ENCODE measurements at places on chromosomes 16 and 17.

- DNase-seq, result no peak
Measured at GRCh38 chr16:22264786-22265185, 32.4 kb upstream of the POLR3E start.

DNA sequence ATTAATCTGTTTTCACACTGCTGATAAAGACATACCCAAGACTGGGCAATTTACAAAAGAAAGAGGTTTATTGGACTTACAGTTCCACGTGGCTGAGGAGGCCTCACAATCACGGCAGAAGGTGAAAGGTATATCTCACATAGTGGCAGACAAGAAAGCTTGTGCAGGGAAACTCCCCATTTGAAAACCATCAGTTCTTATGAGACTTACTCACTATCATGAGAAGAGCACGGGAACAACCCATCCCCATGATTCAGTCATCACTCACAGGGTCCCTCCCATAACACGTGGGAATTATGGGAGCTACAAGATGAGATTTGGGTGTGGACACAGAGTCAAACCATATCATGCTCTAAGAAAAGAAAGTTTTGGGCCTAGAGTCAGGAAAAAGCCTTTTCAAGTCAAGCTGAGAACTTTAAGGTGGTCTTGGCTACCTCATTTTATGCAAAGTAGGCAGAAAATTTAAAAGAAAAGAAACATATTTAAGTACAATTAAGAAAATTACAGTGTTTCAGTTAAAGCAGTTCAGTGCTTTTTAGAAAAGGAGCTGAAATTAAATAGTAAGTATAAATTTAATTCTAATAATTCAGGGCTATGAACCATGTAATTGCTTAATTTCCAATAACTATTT lies 24.9 kb upstream of the CRYM start:
- no peak for DNase-seq

DNA sequence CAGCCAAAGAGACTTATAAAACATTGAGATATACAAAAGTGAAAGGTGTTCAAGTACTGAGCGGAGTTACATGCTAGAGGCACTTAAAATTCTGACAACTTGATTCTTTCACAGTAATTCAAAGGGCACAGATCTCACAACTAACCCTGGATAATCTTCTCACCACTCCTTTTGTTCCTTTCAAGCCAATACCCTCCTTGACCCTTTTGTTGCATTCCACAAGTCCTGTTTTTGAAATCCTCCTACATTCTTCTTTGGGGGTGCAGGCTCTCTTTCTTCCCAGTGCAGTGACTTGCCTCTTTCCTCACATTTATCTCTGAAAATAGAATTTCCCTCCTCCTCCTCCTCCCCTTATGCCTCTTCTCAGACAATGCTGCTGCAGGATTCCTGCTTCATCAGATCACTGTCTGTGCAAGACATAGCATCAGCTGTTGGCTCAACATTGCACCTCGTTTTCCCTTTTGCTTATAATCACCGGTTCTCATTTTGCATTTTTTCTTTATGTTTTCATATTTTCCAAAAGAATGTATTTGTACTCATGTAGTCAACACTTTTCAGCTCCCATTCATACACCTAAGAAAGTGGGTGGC lies 199.3 kb downstream of the CDH8 start:
- no peak for DNase-seq

GRCh38 chr16:80380514-80380913 lies 160.3 kb upstream of the DYNLRB2 start:
- DNase-seq, result no peak

- DNase-seq, result no peak
Measured at GRCh38 chr16:75252946-75253911, 1.8 kb upstream of the BCAR1 start.

- no peak for DNase-seq
Measured at GRCh38 chr16:8512941-8513624, 77.2 kb downstream of the TMEM114 start.

DNA sequence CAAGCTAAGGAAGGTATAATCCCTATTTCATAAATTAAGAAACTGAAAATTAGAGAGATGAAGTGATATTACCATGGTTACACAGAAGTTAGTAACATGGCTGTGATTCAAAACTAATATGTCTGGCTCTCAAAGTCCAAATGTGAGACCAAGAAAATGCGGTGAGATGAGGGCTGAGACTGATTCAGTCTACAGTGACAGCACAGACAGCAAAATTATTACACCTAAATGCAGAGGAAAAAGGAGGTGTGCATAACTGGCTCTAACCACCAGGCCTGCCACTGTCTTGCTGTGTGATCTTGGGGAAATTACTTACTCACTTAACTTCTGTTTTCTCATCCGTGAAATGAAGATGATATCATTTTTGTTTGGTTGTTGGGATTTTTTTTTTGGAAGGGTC lies 270.0 kb upstream of the SOX9 start:
- no peak for DNase-seq

- DNase-seq, result peak; percentile 22
Measured at GRCh38 chr17:76816590-76817135, 51.5 kb upstream of the MGAT5B start.

GRCh38 chr16:81723098-81723723 lies 55.9 kb upstream of the PLCG2 start:
- peak; percentile 57 for DNase-seq

DNA sequence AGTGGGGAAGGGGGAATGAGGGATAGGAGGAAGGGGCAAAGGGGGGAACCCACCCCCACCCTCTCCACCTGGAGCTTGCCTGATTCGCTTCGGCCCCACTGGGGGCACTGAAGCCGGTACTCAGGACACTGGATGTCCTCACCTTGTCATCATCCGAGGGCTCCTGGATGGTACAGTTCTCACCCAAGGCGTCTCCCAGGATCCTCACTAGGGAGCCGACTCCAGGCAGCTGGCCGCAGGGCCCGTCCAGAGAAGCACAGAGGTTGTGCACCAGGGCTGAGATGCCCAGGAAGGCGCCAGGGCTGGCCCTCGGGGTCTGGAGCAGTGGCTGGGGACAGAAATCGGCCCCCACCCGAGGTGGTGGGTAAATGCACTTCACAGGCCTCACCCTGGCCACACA lies 92.3 kb downstream of the LITAF start:
- no peak for DNase-seq

DNA sequence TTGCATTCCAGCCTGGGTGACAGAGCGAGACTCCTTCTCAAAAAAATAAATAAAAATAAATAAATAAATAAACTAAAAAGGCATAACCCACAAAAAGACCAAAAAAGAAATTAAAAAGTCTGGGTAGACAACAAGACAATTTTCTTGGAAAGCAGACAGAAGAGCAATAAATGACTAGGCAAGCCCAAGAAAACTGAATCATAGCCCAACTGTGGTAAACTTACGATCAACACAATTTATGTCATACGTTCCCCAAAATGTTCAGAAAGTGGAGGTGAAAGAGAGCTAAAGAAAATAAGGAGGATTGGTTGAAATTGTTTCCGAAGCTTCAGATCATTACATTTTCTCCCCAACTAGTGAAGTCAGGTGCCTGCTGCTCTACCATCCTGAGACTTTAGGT lies 31.3 kb upstream of the C17orf78 start:
- DNase-seq, result no peak

DNA sequence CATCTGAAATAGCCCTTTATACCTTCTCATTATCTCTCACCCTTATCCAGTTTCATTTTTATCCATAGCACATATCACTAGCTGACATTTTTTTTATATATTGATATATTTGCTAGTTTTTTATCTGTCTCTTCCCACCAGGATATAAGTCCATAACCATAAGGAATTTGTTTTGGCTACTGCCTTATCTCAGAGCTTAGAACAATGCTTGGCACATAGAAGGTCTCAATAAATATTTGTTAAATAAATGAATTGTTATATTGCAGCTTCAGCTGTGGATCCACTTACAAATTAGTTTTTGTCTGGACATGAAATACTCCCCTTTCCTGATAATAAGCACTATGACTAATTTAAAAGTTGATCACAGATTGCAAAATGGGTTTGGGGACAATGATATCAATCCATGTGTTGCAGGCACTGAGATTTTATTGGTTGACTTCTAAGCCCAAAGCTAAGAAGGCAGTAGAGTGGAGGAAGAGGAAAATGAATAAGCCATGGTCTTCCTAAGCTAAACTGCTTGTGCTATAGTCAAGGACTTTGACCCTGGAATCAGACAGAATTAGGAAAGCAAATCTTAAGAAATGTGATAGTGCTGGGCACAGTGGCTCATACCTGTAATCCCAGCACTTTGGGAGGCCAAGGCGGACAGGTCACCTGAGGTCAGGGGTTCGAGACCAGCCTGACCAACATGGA lies 31.9 kb upstream of the YPEL2 start:
- DNase-seq, result no peak

- DNase-seq, result no peak
Measured at GRCh38 chr17:61411261-61412142, 11.9 kb downstream of the TBX2 start.

GRCh38 chr16:1297018-1297696 lies 12.3 kb upstream of the UBE2I start:
- DNase-seq, result no peak

DNA sequence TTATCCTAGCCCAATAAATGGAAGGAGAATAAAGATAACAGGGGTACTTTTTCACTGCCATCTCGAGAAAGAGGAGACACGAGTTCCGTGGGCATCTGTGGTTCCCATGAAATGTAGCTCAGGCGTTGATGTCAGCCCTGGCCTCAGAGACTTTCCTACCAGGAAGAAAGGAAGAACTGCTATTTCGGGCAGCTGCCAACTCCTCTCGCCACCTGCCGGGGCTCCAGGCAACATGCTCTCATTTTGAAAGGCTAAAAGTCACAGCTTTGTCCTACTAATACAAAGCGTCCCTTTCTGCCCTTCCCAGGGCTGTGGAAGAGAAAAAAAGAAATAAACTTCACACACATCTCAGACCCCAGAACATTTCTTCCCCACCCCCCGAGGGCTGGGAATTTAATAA lies 65.8 kb downstream of the DHRS7C start:
- DNase-seq, result no peak

DNA sequence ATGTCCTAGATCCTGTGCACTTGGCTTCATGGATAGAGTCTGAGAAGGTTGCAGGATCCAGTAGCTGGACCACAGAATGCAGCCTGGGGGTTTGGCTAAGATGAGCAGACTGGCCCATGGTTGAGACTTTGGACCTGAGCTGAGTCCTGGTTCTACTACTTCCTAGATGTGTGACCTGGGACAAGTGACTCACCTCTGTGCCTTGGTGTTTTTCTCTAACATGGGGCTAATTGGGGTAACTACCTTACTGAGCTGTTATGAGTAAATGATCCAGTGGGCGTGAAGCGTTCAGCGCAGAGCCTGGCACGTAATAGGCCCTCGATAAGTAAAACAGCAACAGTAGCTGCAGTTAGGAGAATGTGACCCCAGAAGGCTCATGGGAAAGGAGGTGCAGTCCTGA lies 38.8 kb downstream of the SNX20 start:
- no peak for DNase-seq

GRCh38 chr17:57370037-57370581 lies 113.8 kb downstream of the MSI2 start:
- no peak for DNase-seq

- no peak for DNase-seq
Measured at GRCh38 chr16:78122774-78123315, 23.4 kb downstream of the WWOX start.

- no peak for DNase-seq
Measured at GRCh38 chr16:88826070-88826840, 14.5 kb upstream of the APRT start.

DNA sequence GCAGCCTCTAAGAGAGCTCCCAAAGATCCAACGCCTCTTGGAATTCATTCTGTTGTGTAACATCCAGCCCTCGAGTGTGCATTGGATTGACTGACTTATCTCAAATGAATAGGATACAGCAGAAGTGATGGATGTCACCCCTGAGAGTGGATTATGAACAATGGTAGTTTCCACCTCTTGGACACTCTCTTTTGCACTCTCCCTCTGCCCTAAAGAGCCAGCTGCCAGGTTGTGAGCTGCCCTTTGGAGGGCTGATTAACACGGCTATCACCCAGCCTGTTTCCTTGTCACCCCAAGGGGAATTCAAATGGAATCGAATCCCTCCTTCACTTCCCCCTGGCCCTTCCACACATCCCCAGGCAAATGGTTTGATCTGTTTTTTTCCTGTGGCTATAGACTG lies 21.2 kb upstream of the HAPSTR1 start:
- DNase-seq, result no peak

- DNase-seq, result no peak
Measured at GRCh38 chr17:15981208-15981607, 18.3 kb downstream of the ZSWIM7 start.

GRCh38 chr17:69220098-69220497 lies 8.5 kb downstream of the ABCA10 start:
- DNase-seq, result no peak

DNA sequence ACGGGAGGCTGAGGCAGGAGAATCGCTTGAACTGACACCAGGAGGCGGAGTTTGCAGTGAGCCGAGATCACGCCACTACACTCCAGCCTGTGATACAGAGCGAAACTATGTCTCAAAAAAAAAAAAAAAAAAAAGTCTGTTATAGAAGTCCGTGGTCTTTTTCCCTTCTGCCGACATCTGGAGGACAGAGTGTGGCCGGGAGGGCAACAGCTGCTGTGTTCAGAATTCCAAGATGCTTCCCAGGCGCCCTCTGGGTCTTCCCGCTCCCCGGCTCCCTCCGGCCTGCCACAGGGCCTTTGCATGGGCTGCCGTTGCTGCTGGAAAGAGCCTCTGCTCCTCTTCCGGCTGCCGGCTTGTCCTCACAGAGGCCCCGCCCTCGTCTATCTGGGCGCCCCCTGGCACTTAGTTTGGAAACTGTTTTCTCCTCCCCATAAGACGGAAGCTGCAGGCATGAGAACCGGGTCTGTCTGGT lies 2.4 kb upstream of the CACNA1H start:
- no peak for DNase-seq

GRCh38 chr17:79391376-79392233 lies 219.2 kb downstream of the RBFOX3 start:
- peak; percentile 57 for DNase-seq

- no peak for DNase-seq
Measured at GRCh38 chr16:9351440-9351839, 260.0 kb downstream of the HAPSTR1 start.

Measured in activated CD4-positive, alpha-beta T cell treated with anti-CD3 and anti-CD28 coated beads for 24 hours (primary cell).